AG10803 (cell line): ENCODE measurements at places on chromosomes 13 and 19.

- no peak for DNase-seq
Measured at GRCh38 chr13:111129465-111130115, 14.5 kb downstream of the ARHGEF7 start.

DNA sequence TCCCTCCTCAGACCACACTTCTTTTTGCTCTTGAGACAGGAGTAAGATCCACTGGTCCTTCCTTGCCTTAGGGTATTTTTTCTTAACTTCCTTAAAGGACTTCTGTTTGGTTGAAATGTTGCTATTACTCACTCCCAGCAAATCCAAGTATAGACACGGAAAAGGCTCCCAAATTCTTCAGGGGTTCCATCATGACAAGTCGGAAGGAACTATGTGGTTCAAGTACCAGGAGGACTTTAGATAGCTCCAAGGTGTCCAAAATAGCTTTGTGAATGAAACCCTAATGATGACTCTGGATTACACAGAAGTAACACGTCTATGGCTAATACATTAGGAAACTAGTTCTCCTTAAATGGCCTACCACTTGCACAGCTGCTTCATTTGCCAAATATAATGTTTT lies 238.7 kb downstream of the KCTD12 start:
- peak; percentile 36 for DNase-seq

DNA sequence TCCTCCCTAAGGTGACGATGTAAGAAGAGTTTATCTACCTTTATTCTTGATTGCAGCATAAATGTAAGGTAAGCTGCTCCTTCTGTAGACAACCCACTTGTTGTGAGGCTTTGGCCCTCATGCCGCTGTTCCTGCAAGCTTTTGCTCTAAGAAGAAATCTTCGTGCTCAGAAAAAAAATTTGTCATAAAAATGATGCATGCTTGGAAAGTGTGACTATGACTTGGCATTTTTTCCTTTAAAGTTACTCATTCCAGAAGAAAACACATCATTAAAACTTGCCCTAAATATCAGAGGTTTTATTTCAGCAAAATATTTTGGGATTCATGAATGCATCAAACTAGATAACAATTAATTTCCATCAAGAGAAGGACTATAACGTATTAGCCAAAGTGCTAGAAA lies 39.8 kb downstream of the KCTD12 start:
- peak; percentile 52 for DNase-seq

- peak; percentile 40 for DNase-seq
Measured at GRCh38 chr19:42420055-42420544, 7.1 kb downstream of the LIPE start.

GRCh38 chr13:61728471-61728870 lies 312.8 kb upstream of the PCDH20 start:
- DNase-seq, result peak; percentile 42

- no peak for DNase-seq
Measured at GRCh38 chr13:21529146-21529893, 70.2 kb upstream of the ZDHHC20 start.

DNA sequence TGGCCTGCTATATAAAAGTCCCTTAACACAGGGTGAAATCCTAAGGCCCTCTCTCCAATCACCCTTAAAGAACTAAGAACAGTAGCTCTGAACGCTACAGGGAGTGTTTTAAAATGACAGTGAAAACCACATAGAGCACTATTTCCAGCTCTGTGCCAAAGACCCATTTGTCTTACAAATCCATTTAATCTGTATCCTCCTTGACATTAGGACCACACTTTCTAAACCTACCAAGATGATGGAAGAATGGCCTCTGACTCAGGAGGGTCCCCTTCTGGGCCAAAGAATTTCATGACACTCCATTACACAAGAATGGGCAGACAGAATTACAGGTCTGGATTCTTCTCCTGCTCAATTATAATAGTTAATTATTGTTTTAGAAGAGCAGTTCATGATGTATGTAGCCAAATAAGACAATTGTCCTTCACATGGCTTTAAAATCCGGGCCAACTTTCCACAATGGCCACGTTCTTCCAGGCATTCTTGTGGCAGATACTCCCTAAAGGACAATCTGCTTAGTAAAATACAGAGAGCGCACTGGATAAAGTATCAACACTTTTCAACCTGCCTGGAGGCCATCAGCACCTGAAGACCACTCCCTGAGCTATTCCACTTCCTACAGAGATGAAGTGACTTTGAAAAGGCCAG lies 61.0 kb downstream of the STK24 start:
- no peak for DNase-seq

DNA sequence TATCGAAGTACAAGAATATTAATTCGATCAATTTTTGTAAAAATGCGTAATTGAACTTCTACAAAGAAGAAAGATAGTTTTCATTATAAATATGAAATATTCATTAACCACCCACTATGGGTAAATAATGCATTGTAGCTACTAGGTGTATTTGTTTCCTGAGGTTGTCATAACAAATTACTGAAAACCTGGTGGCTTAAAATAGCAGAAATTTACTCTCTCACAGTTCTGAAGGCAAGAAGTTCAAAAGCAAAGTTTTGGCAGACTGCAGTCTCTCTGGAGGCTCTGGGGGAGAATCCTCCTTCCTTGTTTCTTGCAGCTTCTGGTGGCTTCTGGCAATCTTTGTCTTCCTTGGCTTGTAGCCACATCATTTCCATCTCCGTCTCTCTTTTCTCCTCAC lies 99.2 kb upstream of the MIR17HG start:
- no peak for DNase-seq
